Hypothalamus (tissue), 51 donors: ENCODE measurements at places on chromosomes 16 and 17.
A peak's percentile ranks its signal among the peaks of the same experiment; 100 is the strongest.

GRCh38 chr17:66200685-66201092 lies 8.8 kb upstream of the CEP112 start:
- DNase-seq = no peak

GRCh38 chr16:71426069-71426879 lies 15.6 kb downstream of the TLE7 start:
- no peak for DNase-seq

GRCh38 chr17:44314869-44315661 lies 6.7 kb downstream of the RUNDC3A start:
- no peak for DNase-seq

DNA sequence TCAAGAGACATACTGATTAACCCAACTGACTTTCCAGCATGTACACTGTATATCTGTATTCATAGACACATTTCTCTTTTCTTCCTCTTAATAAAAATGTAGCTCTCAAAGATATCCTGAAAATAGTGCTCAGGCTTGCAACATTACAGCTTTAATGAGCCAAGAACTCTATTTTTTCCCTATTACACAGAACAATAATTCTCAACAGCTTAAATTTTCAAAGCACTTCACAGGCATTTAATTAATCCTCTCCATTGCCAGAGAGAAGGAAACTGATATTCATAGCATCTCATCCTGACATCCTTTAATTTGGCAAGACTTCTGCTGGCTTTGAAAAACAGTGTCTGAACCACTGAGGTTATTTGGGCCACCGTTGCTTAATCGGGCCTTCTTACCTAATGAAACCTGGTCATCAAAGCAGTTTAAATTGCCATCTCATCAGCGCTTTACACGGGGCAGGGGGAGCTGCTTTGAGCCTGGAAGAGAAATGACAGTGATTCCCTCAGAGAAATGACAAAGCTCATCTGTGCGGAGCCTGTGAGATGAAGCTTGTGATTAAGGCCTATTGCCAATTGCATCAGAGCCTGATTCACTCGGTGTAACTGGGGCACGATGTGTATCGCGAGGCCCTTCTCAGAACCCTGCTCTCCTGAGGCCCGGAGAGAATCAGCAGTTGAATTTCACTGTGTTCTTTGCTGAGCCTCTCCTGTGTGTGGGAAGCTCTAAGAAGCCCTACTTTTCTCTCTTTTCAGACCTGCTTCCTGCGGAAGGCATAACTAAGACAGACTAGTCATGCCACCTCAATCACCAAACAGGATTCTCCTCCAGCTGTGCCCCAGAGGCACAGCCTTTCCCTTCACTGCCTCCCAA lies 8.5 kb upstream of the SIAH1 start:
- DNase-seq = peak; percentile 76

DNA sequence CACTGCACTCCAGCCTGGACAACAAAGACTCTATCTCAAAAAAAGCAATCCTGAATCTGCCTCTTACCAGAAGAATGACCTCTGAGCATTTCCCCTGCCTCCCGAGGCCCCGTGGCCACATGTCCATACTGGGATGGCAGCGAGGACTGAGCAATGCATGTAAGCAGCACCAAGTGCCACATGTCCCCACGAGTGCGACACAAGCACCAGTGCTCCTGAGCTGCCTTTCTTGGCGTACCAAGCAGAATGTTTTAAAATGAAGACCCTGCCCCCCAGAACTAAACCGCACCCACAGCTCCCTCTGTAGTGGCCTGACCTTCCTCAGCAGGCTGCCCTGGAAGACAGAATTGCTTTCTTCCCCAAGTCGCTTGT lies 373.3 kb downstream of the SLC39A11 start:
- no peak for DNase-seq

DNA sequence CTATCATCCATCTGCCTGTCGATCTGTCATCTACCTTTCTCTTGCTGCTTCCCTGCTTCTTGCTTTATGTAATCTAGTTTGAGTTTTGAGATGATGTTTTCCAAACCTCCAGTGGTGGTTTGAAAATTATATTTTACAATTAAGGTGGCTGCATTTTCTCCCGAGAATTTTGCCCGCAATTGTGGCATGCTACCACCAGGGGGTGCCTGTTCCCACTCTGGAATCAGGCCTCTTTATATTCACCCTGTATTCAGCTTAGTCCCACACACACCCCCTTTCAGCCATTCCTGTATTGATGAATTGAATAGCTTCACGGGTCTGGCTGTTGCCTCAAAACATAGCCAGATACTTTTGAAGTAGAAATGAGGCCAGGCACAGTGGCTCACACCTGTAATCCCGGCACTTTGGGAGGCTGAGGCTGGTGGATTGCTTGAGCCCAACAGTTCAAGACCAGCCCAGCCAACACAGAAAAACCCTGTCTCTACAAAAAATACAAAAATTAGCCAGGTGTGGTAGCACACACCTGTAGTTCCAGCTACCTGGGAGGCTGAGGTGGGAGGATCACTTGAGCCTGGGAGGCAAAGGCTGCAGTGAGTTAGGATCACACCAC lies 3.2 kb downstream of the PRSS22 start:
- no peak for DNase-seq

- no peak for DNase-seq
These were observed 22.0 kb downstream of the GOSR2 start for GRCh38 chr17:46944931-46945330.

- DNase-seq = no peak
These were observed 5.3 kb downstream of the AP1G1 start for GRCh38 chr16:71803305-71803690.

- DNase-seq = no peak
These were observed 375.6 kb upstream of the SALL1 start for GRCh38 chr16:51526621-51527020.

- no peak for DNase-seq
These were observed 217.9 kb upstream of the PSMD7 start for GRCh38 chr16:74078511-74079231.

DNA sequence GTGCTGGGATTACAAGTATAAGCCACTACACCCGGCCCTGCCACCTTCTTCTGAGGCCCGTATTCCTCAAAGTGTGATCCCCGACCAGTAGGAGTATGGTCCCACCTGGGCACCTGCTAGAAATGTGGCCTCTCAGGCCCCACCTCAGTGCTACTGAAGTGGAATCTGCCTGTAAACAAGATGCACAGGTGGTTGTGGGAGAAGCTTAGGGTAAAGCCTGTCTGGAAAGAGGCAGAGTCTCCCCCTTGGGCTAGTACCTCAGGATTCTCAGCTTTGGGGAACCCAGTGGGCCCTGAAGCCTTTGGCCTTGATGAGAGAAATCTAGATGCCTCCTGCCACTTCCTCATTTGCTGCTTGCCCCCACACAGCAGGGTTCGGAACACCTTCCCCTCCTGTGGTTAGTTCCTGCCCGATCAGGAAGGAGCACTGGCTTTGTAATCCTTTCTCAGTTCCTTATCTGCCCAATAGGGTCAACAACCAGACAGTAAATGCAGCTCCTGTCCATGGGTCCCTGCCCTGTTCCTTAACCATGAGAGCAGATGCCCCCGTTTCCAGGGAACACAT lies 25.2 kb downstream of the TK2 start:
- no peak for DNase-seq

DNA sequence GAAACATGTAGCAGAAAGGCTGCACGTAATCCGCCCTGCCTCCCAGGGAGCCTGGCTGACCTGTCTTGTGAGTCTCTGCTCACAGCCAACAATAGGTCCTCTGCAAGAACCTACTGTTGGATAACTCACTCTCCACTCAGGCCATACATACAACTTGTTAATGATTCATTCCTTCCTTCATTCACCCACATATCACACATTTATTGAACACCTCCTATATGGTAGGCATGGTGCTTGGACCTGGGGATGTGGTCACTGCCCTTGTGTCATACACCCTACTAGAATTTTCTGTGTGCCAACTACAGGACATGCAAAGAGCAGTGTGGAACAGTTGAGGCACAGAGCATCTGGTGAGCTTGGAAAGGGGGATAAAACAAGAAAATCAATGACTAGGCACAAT lies 28.1 kb upstream of the HNF1B start:
- DNase-seq = no peak

- DNase-seq = no peak
These were observed 11.8 kb downstream of the PEMT start for GRCh38 chr17:17579691-17580090.

- DNase-seq = no peak
These were observed 24.0 kb upstream of the VPS4A start for GRCh38 chr16:69286941-69287713.

DNA sequence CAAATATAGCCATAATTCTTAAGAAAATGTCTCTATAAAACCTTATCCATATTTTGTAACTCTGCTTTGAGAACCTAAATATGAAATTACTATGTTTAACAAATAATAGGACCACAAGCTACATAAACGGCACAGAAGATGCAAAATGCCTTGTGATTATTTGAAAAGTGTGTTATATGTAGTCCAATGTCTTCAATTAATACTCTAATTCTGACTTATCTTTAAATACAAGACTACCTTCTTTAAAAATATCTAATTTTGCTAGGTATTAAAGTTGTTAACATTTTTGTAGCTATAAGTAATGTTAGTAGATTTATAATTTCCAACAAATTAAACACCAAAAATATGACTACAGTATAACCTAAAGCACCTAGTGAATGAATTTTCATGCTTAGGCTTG lies 17.0 kb downstream of the PSMD12 start:
- DNase-seq = no peak
